ENCODE measurements at places on chromosomes 4 and X.

- no peak for DNase-seq
Measured at GRCh38 chr4:40421839-40422708, 86.9 kb downstream of the CHRNA9 start.

- no peak for DNase-seq
Measured at GRCh38 chr4:173485164-173485563, 44.9 kb downstream of the HAND2 start.

GRCh38 chrX:39174772-39175417 lies 373.6 kb downstream of the MID1IP1 start:
- DNase-seq = peak; percentile 42

GRCh38 chr4:14345356-14345775 lies 656.9 kb upstream of the CPEB2 start:
- no peak for DNase-seq

GRCh38 chrX:52280812-52281211 lies 88.0 kb upstream of the XAGE2 start:
- DNase-seq = no peak

- no peak for DNase-seq
Measured at GRCh38 chr4:137266511-137266910, 265.8 kb downstream of the PCDH18 start.

- no peak for DNase-seq
Measured at GRCh38 chr4:110849461-110849860, 226.6 kb upstream of the PITX2 start.

DNA sequence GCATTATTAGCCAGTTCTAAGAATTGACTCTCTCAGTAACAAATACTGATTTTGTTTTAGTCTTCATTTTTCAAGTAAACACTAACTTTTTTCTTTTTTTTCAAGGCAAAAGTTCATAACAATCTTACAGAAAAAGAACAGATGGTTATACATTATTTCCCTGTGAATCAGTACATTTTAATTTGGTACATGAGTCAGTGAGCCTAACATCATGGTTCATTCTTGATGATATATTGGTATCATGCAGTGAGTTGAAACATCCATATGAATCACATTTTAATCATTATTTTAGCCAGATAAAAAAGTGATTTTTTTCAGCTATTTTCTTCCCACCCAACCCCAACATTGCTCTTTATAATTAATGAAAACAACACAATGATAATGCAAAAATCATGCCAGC lies 184.3 kb upstream of the TACR3 start:
- DNase-seq = no peak

GRCh38 chrX:69313617-69314290 lies 148.5 kb upstream of the PJA1 start:
- DNase-seq = no peak

GRCh38 chr4:121199742-121200561 lies 35.8 kb upstream of the TNIP3 start:
- no peak for DNase-seq

GRCh38 chrX:54980334-54980733 lies 13.7 kb downstream of the PFKFB1 start:
- DNase-seq = no peak

DNA sequence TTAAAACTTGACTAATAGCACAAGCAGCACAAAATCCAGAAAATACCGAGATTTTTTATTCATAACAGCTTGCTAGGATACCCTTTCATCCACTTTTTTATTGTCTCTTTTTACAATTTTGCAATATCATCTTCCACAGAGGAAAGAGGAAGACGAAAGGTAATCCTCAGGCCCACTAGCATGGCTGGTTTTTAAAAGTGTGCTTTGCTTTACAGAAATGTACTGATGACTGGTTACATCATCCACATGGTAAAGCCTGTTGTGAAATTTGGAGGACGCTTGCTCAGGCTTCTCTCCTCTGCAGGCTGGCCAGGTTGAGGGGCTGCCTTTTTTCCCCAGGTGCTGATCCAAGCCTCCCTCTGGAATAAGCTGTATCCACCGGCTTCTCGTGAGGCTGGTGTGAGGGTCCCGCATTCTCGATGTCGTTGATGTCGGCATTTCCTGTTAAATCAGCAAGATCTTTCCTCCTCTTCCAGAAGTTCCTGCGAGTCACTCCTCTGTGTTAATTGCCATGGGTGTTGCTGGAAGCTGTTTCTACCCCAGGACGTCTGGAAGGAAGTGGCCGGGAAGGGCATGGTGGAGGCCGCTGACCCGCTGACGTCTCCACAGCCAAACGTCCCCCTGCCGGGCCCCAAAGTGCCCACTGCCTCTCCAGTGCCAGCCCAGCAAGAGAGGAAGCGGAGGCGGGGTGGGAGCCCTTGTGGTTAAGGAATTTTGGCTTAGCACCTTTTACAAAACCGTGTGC lies 5.8 kb upstream of the DGKQ start:
- DNase-seq = no peak

- DNase-seq = no peak
Measured at GRCh38 chrX:23954396-23954795, 46.6 kb downstream of the CXorf58 start.

DNA sequence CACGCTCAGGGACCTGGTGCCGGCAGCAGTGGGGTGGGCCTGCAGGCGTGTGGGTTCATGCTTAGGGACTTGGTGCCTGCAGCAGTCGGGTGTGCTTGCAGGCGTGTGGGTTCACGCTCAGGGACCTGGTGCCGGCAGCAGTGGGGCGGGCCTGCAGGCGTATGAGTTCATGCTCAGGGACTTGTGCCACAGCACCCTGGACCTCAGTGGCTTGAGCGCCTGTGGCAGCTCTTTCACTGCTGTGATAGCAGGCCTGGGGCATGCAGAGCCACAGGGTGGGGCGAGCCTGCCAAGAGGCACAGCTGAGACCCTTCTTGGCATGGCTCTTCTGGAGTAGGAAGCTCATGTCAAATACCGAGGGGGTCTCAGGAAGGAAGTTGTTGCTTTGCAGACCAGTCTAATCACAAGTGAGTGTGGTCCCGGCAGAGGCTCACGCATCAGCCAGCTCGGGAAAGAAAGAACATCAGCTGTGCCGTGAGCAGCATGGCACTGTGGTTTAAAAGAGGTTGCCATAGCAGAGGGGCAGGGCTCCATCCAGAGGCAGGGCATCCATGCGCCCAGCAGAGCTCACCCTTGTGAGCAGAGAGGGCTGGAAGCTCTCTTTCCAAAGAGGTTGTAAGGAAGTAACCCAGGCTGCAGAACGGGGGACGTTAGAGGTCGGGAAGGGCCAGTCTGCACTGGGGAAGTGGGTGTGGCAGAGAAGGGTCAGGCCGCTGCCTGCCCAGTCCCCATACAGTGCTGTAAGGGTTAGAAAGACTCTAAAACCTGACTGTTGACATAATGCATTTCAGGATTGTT lies 21.1 kb downstream of the PIGG start:
- no peak for DNase-seq

DNA sequence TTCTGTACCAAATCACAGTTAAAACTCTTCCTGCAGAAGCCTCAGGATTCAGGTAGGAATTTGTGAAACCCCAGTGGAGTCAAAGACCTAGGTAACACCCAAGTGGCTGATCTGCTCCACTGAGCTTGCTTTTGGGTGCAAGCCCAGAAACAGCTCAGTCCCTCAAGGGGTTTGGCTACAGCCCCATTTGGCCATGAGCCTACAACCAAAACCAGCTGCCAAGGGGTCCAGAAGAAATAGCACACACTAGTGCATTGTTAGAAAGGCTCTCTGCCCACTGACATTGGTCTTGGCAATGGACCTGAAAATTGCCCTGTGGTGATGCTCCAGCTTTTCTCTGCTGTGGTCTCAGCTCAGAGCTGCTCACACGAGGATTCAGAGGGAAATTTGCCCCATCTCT lies 577.4 kb upstream of the INTU start:
- no peak for DNase-seq

DNA sequence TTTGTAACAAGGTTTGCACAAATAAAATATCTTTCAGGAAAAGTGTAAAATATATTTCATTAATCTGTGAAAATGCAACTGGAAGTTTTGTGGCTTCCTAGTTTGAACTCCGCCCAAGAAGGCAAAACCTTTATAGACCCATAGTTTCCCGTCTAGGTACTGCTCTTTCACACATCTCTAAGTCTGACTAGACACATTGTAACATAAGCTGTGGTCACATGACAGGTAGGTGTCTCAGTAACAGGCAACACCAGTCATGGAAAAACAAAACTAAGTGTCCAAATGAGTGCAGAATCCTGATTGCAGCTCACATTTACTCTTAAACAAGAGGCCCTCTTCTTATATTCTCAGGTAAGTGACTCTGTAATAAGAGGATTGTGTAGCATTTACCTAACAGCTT lies 55.6 kb downstream of the SNCA start:
- no peak for DNase-seq

GRCh38 chrX:34656842-34657725 lies at the start of gene TMEM47:
Gene TMEM47, minus strand, starts transcription at chrX:34657285. Its CDS starts 256 bp downstream, at chrX:34657029.
- DNase-seq = no peak

GRCh38 chrX:19566359-19567222 lies 51.3 kb upstream of the MAP3K15 start:
- DNase-seq = peak; percentile 29

Data from activated naive CD8-positive, alpha-beta T cell treated with anti-CD3 and anti-CD28 coated beads, Interleukin-2, amount 50 U/mL, for 24 hours (primary cell).